Dermis lymphatic vessel endothelial cell (primary cell): ENCODE measurements at places on chromosomes 5 and 9. TPM values are rescaled to one million over a fixed set of nuclear protein-coding genes. Genes with fewer than 3 reads are reported as not detected.

Gene FAM200C
- 1.6 and 3.2 TPM in 2 replicates for total RNA-seq

Gene C5orf52
- total RNA-seq: not detected in 2 replicates

Gene ZNF622
- 25.4 and 32.8 TPM in 2 replicates for total RNA-seq

Gene MCTP1
- 43.4 and 74.3 TPM in 2 replicates for total RNA-seq

Gene CHSY3
- total RNA-seq: 4.4 and 5.2 TPM in 2 replicates

Gene IFNA4
- not detected in 2 replicates for total RNA-seq

Gene C5orf22
- total RNA-seq: 18.9 and 20.0 TPM in 2 replicates

Gene FAM221B
- not detected in 2 replicates for total RNA-seq

Gene TMEM252
- 0.11 TPM in 1 of 2 replicates, not detected in the other for total RNA-seq

Gene ACOT12
- not detected in 2 replicates for total RNA-seq

Gene PCDHGA2
- total RNA-seq: 0.86 and 1.1 TPM in 2 replicates
